Right atrium auricular region (tissue), 2 donors: ENCODE measurements at places on chromosomes 2 and 18.

DNA sequence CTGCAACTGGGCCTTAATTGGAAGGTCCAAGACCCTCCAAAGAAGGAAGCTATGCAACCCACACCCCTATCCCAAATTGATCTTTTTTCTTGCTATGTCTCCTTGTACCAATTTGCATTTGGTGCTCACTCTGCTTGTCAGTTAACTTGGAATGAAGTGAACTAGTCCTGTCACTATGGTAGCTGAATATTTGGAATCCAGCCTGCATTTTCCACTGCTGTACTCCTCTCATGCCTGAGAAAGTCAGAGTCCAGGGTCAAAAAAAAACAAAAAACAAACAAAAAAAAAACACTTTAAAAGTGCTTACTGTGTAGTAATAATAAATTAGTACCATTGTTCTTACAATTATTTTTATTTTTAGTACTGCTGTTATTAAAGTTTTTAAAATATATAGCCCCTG is 462.8 kb upstream of the SLC8A1 start:
- DNase-seq = no peak
- no peak overlapping the region for H3K27ac ChIP-seq
- no peaks in the 10 kb centered on the region for H3K36me3 ChIP-seq
- no peak overlapping the region for H3K4me3 ChIP-seq
- no peaks in the 10 kb centered on the region for H3K27me3 ChIP-seq
- no peaks in the 10 kb centered on the region for H3K4me1 ChIP-seq

- H3K4me3 ChIP-seq = no peak overlapping the region
- DNase-seq = no peak
- no peaks in the 10 kb centered on the region for H3K4me1 ChIP-seq
- H3K27ac ChIP-seq = no peak overlapping the region
- no peaks in the 10 kb centered on the region for H3K27me3 ChIP-seq
- no peaks in the 10 kb centered on the region for H3K36me3 ChIP-seq
These were observed 126.9 kb upstream of the DLGAP1 start for GRCh38 chr18:4581966-4582365.

GRCh38 chr18:44075038-44075437 is 605.6 kb upstream of the SETBP1 start:
- no peaks in the 10 kb centered on the region for H3K27me3 ChIP-seq
- no peaks in the 10 kb centered on the region for H3K4me1 ChIP-seq
- H3K27ac ChIP-seq = no peak overlapping the region
- DNase-seq = no peak

DNA sequence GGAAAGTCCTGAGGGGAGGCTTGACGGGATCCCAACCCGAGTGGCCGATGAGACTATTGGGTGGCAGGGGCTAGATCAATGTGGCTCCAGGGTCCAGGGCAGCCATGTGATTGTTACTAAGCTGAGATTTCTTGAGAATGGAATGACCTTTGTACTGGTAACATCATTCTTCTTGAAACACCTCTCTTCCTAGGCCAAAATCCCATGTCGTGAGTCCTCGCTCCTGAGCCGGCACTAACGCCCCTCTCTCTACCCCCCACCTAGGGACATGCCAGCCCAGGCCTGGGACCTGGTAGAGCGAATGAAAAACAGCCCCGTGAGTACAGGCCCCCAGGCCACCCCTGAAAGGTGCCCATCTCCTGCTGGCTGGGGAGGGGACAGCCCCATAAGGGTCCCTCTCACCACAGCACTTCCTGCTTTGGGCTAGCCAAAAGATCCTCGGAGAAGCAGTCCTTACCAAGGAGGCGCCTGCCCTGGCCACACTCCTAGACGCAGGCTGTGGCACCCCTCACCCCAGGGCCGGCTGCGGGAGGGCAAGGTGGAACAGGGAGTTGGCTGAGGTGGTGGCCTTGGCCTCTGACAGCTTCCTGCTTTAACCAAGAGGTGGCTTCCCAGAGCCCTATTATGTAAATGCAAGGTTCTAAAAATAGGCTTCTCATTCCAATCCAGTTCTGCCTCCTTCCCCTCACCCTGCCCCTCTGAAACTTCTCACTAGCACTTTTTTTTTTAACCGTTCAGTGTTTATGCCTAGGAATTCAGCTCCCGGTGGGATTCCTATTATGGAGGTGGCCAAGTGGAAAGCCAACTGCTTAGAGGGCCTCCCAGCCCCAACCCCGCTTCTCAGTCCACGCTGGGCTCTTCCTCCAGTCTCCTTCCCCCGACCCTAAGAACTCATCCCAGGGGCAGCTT is 126.6 kb upstream of the PPP1CB start:
- H3K4me3 ChIP-seq = no peak overlapping the region
- no peaks in the 10 kb centered on the region for H3K27me3 ChIP-seq
- no peaks in the 10 kb centered on the region for H3K4me1 ChIP-seq
- H3K27ac ChIP-seq = peak overlapping the region; percentile 92
- no peaks in the 10 kb centered on the region for H3K36me3 ChIP-seq
- DNase-seq = no peak
